DMS79 treated with DMSO at 0.1 percent for 48 hours (cell line): ENCODE measurements at places on chromosomes 1 and 21.

DNA sequence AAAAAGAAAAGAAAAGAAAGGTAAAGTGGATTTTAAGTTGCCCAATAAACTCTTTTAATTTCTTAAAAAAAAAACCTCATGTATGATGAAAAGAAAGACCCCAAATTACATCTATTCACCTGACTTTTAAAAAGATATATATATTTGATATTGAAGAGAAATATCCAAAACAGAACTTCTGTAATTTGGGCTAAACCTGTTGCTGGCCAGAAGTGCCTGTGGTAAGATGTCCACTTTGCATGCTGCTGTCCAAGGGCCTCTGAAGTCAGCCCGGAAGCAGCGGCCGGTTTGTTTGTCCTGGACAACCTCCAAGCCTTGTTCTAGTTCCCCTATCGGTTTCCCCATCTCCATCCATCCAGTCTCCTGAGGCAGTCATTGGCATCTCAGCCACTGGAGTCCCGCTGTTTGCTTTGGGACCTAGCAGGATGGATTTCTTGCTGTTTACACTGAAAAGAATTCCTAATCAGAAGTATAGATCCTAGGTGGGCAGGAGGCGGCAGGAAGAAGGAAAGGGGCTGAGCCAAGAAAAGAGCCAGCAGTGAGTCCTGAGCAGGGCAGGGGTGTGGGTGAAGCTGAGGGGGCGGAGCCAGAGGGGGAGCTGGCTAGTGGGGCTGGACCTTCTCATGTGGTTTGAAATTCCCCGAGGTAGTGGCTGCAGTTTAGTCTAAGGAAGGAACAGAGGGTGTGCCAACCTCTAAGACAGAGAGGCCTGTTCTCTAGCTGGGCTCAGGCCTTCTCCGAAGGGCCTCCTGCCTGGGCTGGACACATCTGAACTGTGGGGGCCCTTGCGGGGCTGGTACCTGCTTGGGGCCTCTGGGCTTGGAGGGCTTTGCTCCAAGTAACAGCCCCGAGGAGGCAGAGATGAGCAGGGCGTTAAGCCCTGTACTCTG is 3.3 kb downstream of the NCMAP start:
- DNase-seq = no peak

DNA sequence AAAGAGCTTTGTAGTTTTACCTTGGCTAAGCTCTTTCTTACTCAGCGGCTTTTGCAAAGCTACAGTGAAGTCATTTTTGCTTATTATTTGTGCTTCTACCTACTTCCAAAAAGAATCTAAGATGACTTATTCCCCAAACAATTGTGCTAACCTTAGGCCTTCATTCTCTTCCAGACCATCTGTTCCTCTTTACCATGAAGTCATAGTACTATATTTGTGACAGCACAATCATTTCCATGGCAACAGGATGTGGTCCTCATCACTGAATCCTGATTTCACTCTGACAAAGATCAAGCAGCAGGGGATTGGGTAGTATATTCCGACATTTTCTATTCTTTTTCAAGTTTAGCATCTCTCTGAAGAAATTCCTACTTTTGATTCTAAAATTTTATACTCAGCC is 24.8 kb upstream of the NMNAT2 start:
- DNase-seq = no peak

DNA sequence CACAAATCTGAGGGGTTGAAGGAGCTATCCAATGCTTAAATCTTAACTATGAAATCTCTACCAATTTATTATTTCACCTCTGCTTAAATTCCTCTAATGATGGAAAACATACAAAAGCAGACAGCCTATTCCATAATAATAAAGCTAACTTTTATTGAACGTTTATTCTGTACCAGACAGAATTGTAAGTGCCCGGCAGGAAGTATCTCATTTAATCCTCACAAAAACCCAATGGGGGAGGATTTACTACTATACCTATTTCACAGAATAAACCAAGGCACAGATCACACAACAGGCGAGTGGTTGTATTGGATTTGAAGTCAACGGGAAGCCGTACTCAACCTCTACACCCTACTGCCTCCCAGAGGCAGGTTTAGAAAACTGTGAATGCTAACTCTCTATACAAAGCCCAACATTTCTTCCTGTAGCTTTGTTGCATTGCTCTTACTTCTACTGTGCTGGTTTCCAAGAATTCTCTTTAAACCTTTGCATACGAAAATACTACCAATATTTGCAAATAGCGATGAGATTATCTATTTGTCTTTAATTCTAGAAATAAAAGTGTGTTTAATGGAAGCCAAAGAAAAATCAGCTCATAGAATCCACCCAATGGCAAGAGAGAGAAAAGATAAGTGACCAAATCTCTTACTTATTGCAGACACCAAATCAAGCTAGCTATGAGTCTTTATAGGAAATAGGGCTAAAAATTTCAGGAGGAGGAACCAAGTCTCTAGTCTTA is 33.5 kb upstream of the C1orf53 start:
- no peak for DNase-seq

DNA sequence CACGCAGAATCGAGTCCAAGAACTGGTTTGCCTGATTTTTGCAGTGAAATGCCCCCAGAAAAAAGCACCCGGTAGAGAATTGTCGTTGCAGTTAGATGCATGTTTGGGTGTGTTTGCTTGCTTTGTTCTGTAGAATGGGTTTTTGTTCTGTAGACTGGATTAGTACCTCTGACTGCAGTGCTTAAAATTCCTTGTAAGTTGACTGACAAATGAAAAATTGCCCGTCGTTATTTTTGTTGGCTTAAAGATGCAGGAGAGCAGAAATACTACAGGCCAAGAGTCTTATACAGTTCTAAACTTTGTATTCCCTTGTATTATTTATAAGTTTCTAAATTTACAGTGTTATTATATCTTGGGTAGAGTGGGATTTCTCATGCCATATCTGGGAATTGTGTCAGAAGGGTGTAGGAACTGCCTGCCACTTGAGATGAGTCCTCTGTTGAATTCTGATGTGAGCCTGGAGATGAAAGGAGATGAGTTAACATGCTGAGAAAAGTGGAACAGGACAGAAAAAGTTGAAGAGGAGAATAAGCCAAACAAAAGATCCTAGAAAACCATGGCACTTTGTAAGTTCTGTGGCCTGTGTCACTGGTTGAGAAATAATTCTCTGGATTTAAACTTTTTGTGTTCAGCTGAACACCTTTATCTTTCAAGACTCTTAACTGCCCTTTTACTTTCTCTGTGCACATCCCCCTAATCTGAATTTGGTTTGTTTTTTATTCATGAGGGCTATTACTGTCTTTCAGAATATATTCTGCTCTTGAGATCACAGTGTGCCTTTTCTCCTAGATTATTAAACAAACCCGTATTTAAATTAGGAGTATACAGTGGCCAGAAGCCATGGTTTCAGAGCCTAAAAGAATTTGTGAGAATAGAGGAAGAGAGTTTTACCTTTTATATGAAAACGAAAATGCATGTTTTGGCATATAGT is 1.4 kb downstream of the DESI2 start:
- DNase-seq = peak; percentile 16

GRCh38 chr1:39458991-39459390 is 32.4 kb upstream of the BMP8A start:
- DNase-seq = peak; percentile 21

GRCh38 chr21:34992736-34993398 is 56.2 kb downstream of the RUNX1 start:
- DNase-seq = no peak

DNA sequence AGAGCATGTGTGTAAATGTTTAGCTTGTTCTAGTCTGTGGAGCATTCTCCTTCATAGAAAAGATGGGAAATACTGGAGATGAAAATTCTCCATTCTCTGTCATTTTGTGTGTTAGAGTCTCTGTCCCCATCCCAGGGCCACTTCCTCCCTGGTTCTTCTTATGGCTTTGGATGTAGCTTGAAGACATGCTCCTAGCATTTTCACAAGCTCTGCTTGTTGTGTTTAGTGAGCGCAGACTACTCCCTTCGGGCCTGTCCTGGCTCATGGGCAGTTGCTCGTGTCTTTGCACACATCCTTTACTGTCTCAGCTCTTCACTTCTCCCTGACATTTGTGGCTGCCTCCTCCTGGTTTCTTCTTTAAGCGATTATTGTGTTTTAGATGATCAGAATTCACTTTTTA is 30.4 kb downstream of the MAPKAPK2 start:
- no peak for DNase-seq

DNA sequence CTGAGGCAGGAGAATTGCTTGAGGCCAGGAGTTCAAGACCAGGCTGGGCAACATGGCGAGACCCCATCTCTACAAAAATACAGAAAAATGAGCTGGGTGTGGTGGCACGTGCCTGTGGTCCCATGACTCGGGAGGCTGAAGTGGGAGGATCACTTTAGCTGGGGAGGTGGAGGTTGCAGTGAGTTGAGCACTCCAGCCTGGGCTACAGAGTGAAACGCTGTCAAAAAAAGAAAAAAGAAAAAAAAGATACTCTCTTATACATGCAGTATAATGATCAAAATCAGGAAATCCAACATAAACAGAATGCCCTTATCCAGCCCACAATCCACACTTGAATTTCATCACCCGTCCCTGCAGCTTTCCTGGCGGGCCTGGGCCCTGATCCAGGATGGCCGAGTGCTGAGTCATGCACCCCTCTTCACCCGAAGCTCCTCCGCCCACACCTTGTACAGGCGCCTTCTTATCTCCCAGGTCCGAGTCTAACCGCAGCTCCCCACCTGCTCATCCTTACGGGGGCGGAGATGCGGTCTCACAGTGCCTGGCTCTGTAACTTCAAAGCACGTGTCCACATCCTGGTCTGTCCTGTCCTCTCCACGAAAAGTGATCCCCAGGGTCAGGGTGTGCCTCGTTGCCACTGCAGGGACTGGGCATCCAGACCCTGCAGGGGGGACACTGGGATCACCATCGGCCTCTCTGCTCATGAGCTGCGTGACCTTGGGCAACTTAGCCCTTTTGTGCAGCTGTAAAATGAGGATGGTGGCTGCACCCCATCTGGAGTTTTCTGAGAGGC is 120.2 kb upstream of the SLC45A1 start:
- DNase-seq = peak; percentile 69

GRCh38 chr1:179143322-179143721 is 61.5 kb downstream of the TOR3A start:
- no peak for DNase-seq

DNA sequence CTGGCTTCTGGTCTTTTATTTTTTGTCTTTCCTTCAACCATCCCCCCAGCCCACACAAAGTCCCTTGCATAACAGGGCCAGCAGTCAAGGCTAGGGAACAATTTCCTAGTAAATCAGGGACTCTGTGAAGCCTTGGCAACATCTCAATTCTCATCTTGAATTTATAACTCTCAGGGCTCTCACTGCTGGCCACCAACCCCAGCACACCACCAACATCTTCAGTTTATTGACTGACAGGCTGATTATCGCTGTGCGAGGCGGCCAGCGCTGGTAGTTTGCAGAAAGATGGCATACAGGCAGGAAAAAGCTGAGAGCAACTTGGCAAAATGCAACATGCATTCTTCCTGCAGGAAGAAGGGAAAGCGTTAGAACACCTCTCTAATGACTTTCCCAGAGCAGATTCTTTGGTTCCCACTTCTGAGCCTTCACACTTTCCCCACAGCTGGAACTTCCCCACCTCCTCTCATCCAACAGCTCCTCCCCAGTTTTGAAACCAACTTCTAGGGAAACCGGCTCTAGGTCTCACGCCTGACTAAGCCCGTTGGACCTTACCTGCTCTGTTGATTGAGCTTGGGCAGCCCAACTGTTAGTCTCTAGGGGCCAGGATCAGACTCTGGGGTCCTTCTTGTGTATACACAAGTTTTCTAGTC is 26.3 kb upstream of the CSF1 start:
- no peak for DNase-seq

- DNase-seq = no peak
Measured at GRCh38 chr1:207981976-207982375, 71.1 kb upstream of the CD34 start.

DNA sequence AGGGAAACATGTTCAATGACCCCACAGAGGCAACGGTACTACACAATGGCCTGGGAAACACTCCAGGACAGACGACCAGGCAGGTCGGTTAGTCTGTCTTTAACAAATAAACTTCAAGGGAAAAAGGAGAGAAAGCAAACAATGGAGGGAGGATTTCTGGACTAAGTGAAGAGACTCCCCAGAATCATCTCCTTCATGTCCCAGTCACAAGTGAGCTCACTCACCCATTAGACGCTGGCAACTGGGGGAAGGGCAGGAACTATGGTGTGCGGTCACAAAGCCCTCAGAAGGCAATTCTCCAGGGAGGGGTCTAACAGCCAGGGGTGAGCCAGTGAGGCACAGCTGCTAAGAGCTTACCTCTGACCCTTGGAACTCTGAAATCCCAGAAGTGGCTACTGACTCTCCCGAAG is 55.7 kb upstream of the NADK start:
- DNase-seq = no peak

DNA sequence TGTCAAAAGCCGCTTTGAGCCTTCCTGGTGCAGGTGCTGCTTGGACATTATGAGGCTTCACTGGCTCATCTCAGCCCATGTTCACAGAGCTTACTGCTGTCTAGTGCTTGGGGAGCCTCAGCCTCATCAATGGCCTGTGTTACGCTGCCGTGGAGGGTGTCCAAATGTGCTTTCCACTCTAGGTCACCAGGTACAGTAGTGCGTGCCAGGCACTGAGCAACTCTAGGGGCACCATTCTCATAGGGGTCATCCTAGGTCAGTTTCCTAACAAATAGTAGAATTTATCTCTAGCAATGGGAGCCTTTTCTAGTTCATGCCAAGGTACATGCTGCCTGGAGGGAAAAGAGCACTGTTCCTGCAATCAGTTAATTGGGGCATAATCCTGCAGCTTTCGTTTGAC is 193.8 kb downstream of the DYRK1A start:
- no peak for DNase-seq

DNA sequence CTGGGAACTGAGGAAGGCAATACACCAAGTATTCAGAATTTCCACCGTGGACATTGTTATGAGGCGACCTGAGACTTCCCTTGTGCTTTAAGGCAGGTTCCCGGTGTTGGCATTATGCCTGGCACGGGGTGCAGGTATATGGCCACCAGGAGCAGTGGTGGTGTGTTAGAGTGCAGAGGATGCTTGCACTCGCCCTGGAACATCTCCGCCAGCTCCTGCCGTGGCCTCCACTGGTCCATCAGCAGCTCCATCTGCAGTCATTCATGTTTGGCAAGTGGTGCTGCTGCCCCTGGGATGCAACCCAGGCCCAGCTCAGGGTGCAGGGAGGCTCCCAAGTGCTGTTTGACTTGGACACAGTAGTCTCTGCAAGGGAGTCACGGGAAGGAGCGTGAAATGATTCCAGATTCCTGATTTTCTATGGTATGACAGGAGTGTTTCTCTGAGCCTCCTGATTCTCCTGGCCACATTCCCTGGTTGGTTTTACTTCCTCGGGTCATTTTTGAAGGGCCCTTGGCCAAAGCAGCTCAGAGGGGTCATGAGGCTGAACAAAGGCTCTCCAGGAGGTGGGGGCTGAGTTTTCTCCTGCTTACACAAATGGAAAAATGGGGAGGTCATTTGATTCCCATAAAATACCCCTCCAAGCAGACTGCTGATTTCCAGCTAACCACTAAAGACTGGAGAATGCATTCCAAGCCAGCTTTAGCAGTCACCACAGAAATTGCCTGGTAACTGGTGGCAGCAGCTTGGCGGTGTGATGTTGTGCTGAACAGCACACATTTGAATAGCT is 60.4 kb upstream of the PSEN2 start:
- DNase-seq = no peak

- no peak for DNase-seq
Measured at GRCh38 chr21:20949884-20950283, 48.3 kb upstream of the NCAM2 start.
